Activated T-cell treated with anti-CD3 and anti-CD28 coated beads for 48 hours (primary cell): ENCODE measurements at places on chromosomes 4 and X.

GRCh38 chr4:112170451-112170993 is 25.3 kb downstream of the FAM241A start:
- no peak for DNase-seq

DNA sequence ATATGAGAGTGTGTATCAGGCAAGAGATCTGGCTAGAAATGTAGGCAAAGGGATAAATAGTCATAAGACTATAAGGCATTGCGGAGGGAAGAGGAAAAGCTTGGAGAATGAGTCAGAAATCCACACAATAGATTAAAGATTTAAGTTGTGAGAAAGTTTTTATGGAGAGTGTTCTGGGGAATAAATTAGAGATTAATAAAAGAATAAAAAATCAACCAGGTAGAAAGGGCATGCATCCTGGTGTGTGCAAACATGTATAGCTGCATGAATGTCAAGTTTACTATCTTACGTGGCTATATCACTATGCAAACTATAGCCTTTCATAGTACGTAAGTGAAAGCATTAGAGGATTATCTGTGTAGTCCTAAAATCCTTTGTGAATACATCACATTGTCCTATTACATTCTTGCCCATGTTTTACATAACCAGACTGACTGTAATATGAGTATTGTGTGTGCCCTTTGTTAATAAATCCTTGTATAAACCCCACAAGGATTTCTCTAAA is 36.9 kb downstream of the SNCA start:
- DNase-seq = no peak

DNA sequence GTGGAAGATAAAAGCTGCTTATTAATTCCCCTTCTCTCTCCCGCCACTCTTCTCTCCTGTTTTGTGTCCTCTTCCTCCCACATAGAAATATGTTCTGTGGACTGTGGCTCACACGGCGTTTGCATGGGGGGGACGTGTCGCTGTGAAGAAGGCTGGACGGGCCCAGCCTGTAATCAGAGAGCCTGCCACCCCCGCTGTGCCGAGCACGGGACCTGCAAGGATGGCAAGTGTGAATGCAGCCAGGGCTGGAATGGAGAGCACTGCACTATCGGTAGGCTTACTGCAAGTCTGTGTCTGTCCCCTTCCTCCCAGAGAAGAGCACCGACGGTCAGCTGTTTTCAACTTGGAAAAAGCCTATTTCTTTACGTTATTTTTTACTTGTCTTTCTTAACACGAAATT is 229.1 kb downstream of the DCTD start:
- no peak for DNase-seq

DNA sequence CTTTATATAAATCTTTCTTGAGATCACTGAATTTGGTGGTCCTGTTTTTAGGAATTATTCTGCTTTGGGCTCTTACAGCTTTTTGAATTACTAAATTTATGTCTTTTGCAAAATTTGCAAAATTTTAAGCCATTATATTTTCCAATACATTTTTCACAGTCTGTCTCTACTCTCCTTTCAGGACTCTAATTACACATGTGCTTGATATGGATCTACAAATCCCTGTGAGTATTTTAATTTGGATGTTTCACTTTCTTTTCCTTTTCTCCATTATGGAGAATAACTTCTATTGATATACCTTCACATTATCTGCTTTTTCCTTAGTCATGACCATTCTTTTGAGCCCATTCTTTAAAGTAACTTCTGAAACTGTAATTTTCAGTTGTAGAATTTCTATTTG is 315.4 kb downstream of the DCAF12L2 start:
- DNase-seq = no peak

DNA sequence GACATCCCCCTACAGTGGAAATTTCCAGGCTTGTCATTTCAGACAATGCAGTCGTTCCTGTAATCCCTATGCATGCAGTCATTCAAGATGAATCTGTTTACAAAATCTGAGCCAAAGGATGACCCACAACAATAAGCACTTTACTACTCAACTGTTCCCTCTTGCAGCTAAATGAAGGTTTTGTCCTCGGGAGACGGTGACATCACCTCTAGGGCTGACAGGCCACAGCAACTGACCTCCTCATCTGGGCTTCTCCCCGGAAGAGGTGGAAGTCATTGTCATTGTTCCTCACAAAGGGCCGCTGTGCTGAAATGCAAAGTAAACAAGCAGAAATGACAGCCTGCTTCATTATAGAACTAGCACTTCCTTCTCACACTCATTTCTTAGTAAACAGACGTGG is 29.2 kb downstream of the CLRN2 start:
- DNase-seq = no peak

DNA sequence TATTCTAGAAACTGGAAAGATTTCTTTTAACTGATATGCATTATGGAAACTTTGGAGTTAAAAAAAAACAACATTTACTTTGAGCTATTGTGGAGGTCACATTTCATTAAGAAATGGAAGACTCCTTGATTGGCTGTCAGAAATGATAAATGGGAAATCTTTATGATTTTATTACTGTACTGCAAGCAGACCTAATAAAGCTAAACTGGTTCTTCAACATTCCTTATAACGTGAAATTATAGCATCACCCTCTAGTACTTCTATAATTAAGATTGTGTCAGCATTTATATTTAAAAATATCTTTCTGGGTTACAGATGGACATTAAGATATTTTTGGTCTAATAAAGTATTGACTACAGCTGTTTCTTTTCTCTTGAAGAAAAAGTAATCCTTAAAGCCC is 213.8 kb upstream of the PACRGL start:
- DNase-seq = no peak

DNA sequence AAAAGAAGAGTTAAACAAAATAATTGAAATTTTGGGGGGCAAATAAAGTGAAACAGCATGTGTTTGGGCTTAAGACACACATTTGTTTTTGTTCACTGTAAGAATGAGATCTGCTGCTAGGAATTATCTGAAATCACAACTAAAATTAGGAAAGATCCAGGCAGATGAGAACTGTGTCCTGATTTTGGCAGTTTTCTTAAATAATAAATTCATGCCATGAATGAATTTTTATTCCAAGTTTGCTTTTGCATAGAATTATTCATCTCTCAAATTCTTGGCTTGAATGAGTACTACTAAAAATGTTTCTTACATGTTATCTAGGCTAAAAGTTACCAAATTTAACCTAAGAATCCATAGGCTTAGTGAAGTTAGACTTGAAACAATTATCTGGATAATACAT is 321.7 kb downstream of the ANK2 start:
- DNase-seq = no peak

GRCh38 chr4:181008164-181008563 is 1235.0 kb upstream of the TENM3 start:
- no peak for DNase-seq

DNA sequence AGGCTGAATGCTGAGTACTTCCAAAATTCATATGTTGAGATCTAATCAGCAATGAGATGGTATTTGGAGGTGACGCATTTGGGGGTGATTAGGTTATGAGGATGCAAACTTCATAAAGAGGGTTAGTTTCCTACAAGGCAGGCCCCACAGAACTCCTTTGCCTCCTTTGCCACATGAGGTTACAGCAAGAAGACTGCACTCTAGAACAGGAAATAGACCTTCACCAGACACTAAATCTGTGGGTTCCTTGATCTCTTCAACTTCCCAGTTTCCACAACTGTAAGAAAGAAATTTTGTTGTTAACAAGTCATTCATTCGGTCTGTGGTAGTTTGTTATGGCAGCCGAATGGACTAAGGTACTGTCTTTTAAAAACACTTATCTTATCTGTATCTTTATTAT is 681.9 kb upstream of the HS3ST1 start:
- DNase-seq = no peak

DNA sequence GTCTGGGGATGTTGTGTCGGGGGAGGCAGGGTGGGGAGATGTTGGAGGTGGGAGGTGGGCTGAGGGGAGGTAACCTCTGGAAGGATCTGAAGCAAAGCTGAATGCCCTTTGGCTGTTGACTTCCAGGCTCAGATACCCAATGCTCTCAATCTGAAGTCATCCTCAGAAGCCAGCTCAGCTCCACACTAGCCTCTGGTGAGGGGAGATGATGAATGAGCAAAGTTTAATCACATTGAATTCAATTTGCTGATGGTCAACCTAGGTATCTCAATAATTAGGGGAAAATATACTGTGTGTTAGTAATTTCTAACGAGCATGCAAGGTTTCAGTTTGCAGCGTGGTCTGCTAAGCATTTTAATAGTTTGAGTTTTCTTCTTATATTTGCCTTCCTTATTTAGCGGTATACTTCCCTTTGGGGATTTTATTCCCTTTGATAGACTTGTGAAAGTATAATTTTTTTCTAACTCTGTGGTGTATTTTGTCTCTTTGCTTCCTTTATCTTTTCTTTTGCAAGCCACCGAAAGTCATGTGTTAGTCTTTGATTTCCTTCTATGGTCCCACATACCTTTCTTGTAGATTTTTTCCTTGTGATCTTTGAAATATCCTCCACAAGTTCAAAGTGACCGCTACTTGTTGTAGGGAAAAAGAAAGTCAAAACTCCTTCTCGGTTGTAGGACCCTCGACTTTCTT is 146.3 kb upstream of the LEF1 start:
- no peak for DNase-seq

DNA sequence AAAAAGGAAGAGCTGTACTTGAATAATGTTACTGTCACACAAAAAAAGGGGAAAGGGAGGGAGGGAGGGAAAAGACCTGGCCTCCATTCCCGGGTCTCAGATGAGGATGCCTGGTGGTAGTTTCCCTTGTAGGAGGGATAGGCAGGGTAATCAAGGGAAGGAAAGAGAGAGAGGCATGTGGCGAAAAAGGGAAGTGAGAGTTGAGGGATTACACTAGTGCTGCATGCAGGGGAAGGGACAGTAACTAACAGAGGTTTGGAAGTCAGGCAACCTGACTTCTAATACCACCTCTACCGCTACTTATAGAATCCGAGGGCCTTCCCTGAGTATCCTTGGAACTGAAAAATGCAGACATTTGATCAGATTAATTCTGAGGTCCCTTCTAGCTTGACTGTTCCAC is 821.7 kb upstream of the FTHL17 start:
- DNase-seq = no peak

DNA sequence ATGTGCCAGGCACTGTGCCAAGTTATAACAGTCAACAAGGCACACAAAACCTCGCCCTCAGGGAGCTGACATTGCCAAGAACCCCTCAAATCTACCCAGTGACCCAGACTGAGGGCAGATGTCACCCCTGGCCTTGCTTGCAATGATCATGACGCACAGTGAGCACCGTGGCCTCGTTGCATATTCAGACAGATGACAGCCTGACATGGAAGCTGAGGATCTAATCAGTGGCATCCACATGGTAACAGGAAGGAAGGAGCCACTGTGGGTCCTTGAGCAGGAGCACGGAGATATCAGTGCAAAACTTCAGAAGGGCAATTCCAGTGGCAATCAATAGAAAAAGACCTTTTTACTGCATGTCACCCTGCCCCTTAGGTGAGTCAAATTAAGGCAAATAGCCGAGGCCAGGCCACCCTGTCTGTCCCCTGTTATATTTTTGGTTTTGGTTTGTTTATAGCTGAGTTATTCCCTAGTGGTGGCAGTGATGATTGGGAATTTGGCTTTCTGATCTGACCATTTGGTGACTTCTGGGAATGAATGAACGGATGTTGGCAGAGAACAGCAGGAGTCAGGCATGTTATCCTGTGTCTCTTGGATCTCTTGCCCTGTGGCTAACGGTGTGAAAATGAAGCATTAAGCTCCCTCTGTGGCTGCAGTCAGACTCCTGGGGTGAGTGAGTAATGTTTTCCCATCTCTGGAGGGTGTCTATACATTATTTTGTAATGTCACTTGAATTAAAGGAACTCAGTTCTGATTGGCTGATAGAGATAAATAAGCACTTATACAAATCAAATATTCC is 20.4 kb downstream of the WDR13 start:
- no peak for DNase-seq

DNA sequence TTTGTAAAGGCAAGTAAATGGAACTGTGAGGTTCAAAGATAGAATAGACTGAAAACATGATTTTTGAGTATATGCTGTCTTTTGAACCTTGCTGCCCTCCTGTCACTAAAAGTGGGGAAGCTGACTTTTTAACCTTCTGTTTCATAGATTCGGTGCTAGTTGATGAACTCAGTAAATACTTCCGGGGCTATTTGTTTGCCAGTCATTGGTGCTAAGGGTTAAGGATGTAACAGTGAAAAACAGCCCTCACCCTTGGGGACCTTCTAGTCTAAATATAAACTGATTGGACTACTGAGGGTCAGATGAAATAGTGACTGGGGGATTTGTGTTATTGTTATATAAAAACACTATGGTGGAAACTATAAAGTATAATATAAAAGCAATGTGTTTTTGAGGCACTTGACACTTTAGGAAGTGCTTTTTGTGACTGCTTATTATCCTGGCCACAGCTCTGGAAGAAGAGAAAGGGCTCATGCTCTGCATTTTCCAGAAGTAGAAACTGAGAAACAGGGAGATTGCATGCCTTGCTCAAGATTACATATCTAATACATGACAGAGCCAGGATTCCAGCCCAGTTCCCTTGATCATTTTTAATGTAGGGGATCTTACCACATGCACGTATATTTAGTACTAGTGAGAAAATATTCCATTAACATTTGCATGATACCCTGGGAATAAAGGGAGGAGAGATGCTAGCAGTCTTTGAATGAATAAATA is 3.9 kb downstream of the BST1 start:
- DNase-seq = no peak

GRCh38 chrX:38968344-38969216 is 167.3 kb downstream of the MID1IP1 start:
- DNase-seq = no peak

- DNase-seq = no peak
Observed at GRCh38 chr4:17511051-17511450, 839 bp downstream of the QDPR start.

- DNase-seq = no peak
Observed at GRCh38 chr4:25330335-25330734, 17.8 kb downstream of the ZCCHC4 start.

DNA sequence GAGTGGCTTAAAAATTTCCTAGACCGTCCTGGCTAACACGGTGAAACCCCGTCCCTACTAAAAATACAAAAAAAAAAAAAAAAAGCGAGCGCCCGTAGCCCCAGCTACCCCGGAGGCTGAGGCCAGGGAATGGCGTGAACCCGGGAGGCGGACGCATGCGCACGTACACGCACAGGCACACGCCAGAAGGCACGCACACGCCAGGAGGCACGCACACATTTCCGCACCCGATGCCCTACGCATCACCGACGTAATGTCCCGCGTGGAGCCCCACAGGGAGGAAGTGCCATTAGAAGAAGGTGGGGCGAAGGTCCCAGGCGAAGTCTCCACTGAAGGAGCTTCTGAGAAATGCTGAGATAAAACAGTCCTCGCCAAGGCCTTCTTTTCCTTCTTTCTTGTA is 41.4 kb downstream of the NLGN4X start:
- no peak for DNase-seq

GRCh38 chr4:94477227-94477626 is 25.5 kb downstream of the PDLIM5 start:
- DNase-seq = no peak

DNA sequence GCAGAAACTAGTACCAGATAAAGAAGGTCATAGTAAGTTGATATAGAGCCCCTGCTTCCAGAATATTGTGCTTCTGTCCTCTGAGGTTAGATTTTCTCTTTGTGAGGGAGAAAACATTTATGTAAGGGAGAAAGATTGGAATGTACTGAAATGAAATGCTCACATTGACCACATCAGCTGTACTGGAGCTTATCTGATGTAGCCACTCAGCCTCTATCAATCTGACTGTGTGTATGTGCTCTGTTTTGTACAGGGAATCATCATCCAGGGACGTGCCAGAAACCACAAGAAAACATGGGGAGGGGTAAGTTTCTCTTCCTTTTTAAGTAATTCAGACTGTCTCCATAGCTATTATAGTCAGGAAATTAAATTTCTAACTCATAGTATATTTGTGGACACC is 56.8 kb downstream of the PRRG1 start:
- DNase-seq = no peak

GRCh38 chr4:26275281-26275680 is 45.5 kb upstream of the RBPJ start:
- DNase-seq = no peak

- DNase-seq = no peak
Observed at GRCh38 chr4:105102016-105102415, 44.7 kb upstream of the TET2 start.
